ENCODE measurements at places on chromosomes 3 and 15.

- no peak for DNase-seq
These were observed 44.6 kb downstream of the ANKRD28 start for GRCh38 chr3:15753056-15753710.

- DNase-seq, result no peak
These were observed 3.9 kb upstream of the SENP2 start for GRCh38 chr3:185582236-185582635.

DNA sequence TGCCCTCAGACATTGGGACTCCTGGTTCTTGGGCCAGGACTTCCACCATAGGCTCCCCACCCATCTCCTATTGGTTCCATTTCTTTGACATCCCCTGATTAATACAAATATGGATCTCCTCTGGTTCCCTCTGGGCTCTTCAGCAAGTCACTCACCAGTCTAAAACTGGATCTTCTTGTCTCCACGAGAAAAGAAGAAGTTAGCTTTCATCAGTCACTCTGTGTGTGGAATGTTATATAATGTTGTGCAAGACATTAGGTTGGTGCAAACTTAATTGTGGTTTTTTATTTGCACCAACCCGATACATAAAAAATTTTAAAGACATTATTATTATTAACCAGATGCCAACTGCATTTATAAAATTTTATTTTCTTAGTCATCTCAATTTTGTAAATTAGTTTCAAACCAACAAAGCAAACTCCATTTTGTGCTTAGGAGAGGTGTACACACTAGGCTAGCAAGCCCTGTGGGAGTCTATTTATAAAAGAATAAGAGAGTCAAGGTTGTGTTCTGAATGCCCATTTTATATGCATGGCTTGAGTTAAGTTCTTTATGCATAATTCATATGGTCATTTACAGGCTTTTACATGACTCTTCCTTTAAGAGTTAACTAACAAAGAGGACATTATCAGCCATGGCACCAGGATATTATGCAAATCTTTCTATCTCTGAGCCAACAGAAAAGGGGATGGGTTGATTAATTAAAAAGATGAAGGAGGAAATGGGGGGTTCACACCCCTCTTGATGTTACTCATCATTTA is 35.1 kb upstream of the IL12A start:
- DNase-seq, result no peak

- no peak for DNase-seq
These were observed 25.8 kb upstream of the UBXN7 start for GRCh38 chr3:196458063-196458462.
